ENCODE measurements at places on chromosomes 12 and 14.

DNA sequence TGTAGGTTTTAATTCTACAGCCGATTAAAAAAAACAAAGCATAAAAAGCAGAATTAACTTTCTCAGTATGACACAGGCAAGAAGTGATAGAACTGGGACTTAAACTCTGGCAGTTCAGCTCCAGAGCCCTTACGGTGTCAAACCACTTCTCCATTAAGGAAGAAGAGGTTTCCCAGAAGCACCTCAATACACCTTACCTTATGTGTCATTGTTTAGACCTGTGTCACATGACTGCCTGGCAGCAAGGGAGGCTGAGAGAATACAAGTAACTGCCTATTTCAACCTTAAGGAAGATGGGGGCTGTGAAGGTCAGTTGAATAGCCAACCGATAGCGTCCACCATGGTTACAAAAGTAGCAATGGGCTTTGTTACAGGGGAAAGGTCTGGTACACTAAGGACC is 54.6 kb upstream of the ARHGAP5 start:
- DNase-seq = no peak

- DNase-seq = no peak
These were observed 287.5 kb downstream of the GALC start for GRCh38 chr14:87705439-87705896.

DNA sequence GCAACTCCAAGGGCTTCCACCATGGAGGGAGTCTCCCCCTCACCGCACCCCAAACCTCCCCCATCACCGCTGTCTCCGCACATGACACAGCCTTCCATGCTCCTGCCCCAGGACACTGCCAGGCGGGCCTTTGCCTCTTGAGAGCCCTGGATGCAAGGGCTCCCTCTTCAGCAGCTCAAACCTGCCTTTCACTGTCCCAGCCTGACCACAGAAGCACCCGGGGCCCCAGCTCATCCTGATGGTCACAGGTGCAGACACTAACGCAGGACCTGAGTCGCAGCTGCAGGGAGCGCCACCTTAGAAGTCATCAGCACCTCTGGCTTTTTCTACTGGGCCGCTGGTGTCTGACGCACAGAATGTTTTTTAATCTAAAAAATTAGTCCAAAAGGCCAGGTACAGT is 54.0 kb downstream of the SYNE3 start:
- DNase-seq = no peak

DNA sequence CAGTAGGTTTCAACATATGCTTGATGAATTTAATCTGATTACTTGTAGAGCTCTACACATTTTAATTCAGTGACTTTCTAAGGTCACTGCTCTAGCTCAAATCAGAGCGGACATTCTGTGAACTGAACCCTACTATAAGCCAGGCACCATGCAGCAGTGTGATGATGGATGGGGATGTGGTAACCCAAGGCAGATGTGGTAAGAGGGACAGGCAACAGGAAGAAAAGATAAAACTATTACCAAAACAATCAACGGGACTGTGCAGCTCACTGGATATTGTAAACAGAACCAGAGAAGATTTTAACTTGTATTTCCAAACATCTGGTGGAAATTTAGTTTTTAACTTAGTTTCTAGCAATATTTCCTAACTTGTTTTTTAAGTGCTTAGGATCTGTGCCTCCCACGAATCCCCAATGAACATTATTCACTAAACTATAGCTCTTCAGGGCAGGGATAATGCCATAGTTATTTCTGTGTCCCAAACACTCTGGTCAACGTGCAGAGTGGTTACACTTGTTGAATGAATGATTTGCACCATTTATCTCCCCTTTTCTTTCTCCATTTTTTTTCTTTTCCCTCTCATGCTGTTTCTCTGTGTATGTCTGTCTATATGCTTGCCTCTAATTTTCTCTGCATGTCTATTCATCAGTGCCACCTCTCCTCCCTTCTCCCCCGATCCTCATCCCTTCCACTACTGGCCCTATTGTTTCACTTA is 3.0 kb downstream of the ERO1A start:
- peak; percentile 87 for DNase-seq

GRCh38 chr12:61514016-61514415 is 746.2 kb upstream of the USP15 start:
- no peak for DNase-seq

- DNase-seq = no peak
These were observed 1.7 kb upstream of the SYNE3 start for GRCh38 chr14:95518045-95518751.
